ENCODE measurements at places on chromosomes 3 and 15.

DNA sequence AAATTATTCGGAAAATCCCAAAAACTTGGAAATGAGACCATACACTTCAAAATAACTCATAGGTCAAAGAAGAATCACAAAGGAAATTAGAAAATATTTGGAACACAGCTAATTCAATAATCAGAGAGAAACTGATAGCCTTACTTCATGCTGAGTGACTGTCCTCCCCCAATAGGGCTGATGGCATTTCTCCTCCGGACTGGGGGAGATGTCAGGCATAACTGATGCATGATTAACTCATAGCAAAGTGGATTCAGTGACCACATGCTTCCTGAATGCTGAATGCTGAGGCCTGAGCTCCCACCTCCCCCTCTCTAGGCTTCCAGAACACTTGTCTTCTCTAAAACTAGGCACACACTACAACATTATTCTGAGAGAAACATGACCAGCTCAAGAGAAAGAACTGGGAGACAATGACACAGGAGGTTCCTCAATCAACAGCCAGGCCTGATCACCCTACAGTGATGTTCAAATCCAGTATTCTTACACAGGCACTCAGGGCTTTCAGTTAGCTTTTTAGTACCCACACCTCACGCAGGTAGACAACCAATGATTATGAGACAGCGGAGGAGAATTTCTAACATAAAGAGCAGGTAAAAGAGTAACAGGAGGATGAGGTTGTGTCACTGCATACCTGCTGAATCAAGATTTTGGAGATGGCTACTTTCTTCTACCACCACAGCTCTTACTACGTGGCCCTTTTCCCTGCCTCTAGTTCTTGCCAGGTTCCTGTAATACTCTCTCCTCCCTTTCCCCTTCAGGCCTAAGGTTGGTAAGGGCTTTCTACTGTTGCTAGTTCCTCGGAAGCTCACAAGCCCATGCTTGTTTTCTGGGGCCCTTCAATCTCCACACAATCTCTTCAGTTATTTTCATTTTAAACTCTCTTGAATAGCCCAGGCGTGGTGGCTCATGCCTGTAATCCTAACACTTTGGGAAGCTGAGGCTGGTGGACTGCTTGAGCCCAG, 96.1 kb downstream of the FMN1 start:
- DNase-seq = peak; percentile 37

DNA sequence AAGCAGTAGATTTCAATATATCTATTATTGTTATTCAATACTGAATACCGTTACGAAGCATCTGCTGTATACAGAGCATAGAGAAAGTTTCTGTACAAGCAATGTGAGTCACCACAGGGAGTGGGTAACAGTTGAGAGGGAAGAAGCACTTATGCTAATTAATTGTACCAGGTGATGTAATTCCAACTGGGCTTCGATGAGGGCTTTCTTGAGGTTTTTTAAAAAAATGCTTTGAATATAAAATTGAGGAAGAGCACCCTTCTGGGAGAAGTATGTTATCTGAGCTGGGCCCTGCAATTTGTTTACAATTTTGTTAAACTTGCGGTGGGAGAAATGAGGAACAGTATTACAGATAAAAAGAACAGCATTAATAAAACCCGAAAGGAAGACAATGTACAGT, 197.9 kb downstream of the TPRG1 start:
- DNase-seq = no peak

GRCh38 chr3:64083575-64083974, 60.3 kb upstream of the PSMD6 start:
- no peak for DNase-seq

- no peak for DNase-seq
Observed at GRCh38 chr3:46585799-46586693, 19.9 kb upstream of the LRRC2 start.

DNA sequence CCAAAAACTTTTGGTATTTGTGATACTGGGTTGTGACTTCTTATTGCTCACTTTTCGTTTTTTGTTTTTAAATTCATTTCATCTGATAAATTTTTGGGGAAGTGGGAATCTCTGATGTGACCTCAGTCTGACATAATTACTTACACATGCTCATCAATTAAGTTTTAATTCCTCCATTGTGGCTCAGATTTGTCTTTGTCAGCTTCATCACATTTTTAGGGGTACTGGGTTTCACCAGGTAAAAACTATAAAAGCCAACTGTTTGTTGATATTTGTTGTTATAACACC, 425.3 kb upstream of the TGFBR2 start:
- DNase-seq = no peak

- DNase-seq = no peak
Observed at GRCh38 chr3:106114848-106115247, 246.0 kb upstream of the CBLB start.

GRCh38 chr3:197795200-197795599, 4.1 kb downstream of the LRCH3 start:
- DNase-seq = no peak

DNA sequence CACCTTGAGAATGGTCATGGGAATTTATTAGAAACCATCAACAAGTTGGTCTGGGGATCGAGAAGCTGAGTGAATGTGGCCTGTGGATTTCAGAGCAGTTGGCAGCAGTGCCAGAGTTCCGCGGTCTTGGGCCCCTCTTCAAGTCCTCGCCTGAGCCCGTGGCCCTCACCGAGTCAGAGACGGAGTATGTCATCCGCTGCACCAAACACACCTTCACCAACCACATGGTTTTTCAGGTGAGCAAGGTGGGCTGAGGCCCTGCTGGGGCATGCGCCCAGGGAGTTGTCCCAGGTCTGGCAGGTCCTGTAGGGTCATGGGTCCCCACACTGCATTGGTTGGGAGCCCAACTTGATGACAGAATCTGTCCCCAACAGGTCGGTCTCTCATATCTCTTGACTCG, 7.0 kb upstream of the HMCES start:
- DNase-seq = no peak

DNA sequence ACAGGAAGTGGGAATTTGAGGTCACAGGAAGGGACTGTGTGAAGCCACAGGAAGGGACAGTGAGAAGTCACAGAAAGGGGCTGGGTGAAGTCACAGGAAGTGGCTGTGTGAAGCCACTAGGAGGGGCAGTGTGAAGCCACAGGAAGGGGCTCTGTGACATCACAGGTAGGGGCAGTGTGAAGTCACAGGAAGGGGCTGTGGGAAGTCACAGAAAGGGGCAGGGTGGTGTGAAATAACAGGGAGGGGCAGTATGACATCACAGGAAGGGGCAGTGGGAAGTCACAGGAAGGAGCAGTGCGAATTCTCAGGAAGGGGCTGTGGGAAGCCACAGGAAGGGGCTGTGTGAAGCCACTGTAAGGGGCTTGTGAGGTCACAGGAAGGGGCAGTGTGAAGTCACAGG, 35.8 kb downstream of the GASK1A start:
- DNase-seq = no peak

- no peak for DNase-seq
Observed at GRCh38 chr3:33577173-33577572, 137.0 kb upstream of the UBP1 start.

- no peak for DNase-seq
Observed at GRCh38 chr3:31659246-31659645, 126.5 kb downstream of the STT3B start.

DNA sequence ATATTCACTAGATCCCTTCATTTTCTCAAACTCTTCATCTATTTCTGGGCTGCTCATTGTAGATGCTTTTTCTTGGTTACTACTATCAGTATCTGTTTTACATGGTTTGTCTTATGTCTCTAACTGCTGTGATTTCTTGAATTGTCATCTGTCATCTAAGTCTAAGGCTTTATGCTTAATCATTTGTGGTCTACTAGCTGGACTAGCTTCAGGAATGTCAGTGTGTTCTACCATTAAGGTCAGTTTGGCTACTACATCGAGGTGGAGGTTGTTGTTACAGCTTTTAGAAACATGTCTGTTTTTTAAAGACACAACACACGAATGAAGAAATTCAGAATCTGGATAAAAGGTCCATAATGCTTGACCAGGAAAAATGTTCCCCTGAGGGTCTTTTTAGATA, 82.2 kb downstream of the ABI3BP start:
- no peak for DNase-seq

DNA sequence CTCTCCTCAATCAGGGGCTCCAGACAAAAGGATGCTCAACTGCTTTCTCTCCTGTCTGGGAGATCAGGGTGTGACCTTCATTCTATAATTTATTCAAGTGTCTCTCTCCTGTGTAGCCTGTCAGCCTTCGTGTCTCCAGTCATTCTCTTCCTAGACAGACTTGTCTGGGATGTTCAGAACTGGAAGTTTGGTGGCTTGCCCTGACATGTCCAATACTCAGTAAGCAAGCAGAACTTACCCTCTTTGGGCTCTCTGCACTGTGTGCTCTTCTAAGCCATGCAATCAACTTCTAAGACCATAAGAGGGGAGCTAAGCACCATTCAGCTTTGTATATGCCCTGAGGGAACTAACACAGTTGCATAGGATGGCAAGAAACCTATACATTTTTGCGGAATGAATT, 14.1 kb downstream of the ACKR2 start:
- DNase-seq = no peak

GRCh38 chr3:98333989-98334606, 19.6 kb upstream of the OR5K4 start:
- DNase-seq = no peak

- DNase-seq = no peak
Observed at GRCh38 chr3:190443257-190443656, 6.4 kb downstream of the TMEM207 start.

GRCh38 chr3:184808021-184808420, 3.9 kb upstream of the VPS8 start:
- DNase-seq = no peak

- DNase-seq = no peak
Observed at GRCh38 chr15:63362885-63363284, 18.8 kb downstream of the CA12 start.

DNA sequence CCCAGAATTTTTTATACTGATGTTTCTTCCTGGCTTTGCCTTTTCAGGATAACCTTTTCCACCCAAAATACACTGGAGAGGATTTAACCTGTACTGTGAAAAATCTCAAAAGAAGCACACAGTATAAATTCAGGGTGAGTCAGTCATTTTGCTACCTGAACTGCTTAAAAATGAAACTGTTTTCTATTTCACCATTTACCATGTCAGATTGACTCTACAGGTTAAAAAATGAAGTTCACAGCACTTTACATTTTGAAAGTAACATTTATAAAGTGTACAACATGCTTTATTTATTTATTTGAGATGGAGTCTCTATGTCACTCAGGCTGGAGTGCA, 115.2 kb downstream of the GHSR start:
- no peak for DNase-seq

- DNase-seq = no peak
Observed at GRCh38 chr3:72951259-72951722, 45.3 kb upstream of the PPP4R2 start.

- no peak for DNase-seq
Observed at GRCh38 chr15:69819371-69819770, 278.3 kb downstream of the TLE3 start.

GRCh38 chr15:83565138-83565537, 88.8 kb upstream of the ADAMTSL3 start:
- DNase-seq = no peak

DNA sequence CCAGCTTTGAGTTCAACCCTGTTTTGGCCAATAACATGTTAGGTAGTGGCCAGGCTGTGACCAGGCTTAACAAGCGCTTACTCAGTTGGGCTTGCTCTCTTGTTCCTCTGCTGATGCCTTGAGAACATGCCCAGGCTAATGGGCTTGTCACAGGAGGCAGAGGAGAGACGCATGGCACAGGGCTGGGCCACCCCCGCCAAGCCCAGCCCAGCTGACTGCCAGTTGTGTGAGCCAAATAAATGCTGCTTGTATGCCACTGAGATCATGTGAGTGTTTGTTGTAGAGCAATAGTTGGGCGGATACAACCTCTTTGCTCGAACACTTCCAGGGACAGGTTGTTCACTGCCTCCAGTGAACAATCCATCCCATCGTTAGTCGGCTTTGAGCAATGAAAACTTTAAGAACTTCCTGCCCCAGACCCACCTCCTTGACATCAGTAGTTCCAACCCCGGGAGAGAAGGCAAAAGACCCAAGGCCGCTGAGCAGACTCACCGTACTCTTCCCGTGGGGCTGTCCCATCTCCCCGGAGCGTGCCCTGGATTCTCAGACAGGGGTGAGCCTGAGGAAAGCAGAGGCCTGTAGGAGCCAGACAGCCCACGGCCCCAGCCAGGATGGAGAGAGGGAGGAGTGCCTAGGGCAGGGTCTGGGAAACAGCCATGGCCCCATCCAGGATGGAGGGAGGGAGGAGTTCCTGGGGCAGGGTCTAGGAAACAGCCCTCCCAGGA, 4.1 kb downstream of the PLA2G4F start:
- DNase-seq = no peak

DNA sequence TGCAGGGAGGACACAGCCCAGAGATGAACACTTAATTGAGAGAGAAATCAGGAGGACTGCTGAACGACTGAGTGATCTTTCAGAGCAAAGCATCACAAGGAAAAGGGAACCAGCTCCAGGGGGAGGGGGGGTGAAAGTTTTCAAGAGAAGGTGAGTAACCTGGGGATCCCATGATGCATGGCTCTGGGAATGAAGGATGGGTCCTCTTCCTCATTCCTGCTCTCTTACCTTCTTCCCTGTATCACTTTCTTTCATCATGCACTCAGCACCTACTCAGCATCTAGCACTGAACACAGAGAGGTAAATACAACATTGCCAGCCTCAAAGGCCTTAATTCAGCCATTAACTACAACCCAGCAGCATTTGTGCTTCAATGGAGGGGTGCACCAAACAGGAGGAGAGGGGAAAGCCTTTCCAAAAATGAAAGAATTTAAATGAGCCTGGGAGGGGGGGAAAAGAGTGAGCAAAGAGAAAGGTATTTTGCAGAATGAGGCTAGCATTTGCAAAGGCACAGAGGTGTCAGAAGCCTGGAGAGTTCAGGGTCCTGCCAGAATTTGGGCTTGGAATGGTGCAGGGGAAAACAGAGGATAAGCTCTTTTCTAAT, 427.4 kb downstream of the FOXP1 start:
- DNase-seq = no peak

DNA sequence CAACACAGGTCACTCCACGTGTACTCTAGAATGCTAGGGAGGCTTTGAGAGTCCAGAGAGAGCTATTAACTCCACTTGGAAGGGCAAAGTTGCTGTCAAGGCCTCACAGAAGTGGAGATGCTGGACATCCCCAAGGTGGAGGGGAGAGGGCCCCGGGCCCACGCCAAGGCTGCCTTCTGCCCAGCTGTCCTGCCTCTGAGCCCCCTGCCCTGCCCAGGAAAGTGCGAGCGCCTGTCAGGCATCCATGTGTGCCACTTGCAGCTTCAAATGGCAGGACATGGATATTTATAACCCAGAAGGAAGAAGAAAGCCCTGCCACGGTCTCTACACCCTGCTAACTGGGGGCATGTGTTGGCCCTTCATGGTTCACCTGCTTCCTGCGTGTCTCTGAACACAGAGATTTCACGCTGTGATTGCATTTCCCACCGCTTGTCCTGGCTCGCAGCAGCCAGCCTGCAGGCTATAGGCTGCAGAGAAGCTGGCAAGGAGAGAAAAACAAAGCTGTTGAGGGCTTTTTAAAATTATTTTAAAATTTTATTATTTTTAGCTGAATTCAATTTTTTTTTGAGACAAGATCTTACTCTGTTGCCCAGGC, 17.0 kb downstream of the ANKDD1A start:
- no peak for DNase-seq

GRCh38 chr3:49916686-49917085, 12.9 kb downstream of the MON1A start:
- DNase-seq = no peak
